ENCODE measurements at places on chromosomes 2 and 18.

GRCh38 chr2:212682937-212683336, 144.3 kb upstream of the ERBB4 start:
- no peak for DNase-seq

DNA sequence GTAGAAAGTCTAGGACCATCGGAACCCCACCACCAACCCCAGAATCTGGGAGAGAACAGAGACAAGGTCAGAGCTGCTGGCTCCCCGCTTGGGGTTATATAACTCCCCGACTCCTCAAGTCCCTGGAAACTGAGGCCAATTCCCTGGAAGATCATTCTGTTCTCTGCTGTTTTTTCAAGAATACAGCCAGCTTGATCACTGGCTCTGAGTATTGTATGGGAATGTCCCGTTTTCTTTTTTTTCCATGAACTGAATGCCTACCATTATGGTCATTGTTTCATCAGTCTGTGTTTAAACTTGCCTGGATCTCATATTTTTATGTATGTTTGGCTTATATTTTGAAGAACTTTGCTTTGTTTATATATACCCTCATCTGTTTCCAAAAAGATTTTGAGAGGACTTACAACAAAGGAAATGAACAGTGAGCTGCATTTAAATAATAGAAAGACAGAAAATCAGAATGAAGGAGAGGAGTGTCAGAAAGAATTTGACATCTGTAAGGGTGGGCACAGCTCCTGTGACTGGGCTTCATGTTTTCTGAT, 90.0 kb upstream of the ALPP start:
- no peak for DNase-seq

DNA sequence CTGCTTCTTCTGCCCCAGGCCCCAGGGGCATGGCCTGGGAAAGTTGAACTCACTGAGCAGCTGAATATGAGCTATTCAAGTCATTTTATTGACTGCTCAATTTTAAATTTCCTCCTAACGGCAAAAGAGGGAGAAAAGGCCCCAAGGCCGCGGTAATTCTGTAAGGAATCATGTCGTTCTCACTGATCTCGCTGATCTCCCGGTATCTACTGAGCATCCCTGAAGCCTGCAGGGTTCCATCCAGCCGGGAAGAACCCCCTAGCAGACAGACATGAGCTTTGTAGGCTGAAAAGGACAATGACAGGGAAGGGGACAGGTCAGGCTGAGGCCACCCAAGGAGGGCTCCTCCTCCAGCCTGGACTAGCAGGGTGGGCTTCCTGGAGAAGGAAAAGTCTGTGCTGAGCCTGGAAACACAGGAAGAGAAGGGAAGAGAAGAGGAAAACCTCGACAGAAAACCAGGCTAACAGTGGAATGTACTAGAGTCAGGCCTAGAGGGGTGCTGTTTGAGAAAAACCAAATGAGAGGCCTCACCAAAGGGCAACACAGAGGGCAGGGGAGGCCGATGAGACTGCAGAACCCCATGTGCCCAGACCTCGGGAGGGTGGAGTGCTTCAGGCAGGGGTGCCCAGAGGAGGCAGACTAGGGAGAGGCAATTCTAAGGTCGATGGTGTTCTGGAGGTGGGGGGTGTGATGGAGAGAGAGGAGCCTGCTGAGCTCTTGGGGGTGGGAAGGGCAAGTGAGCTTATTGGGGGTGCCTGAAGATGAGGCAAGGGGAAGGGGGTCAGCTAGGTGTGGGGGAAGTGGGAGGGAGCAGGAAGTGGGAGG, 2.9 kb upstream of the NPPC start:
- no peak for DNase-seq

DNA sequence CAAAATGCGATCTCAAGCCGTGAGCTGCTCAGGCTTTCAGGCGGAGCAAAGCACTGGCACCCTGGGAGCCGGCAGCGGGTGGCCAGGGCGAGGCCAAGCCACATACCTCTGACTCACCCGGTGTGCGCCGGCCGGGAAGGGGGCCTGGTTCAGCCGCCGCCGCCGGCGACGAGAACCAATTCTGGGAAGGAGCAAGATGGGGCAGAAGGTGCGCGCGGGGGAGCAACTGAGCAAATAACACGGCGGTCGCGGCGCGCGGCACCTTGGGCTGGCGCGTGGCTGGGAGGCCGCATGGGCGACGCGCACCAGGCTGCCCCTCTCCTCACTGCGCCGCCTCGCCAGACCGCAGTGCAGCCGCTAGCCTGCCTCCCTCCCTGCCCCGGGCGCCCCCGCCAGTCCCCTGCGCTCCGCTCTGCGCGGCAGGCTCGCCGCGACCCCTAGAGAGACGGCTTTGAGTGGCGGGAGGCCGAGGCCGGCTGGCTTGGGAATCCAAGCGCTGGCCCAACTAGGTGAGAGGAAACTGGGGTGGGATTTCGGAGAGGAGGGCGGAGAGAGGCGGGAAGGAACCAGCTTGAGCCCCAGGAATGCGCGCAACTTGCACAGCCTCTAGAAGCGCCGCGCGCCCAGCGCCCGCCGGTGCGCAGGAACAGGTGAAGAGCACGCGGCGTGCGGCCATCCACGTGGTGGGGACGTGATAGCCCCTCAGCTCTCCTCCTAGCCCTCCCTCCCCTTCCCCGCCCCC, 3.2 kb downstream of the NRP2 start:
- DNase-seq = no peak
